AG09309 (cell line): ENCODE measurements at places on chromosomes 5 and 9.

DNA sequence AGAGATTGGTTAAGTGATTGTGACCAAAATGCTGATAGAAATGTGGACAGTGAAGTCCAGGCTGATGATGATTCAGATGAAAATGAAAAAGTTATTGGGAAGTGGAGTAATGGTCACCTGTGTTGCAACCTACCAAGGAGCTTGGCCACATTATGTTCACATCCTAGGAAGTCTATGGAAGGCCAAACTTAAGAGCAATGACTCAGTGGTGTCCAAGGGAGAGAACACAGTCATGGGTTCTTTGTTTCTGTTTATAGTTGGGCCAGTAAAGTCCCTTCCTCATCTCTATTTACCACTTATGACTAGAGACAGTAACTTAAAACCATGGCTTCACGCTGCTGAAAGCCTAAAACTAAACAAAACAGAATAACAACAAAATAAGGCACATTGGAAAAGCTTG, 555.3 kb upstream of the DAB2 start:
- DNase-seq: no peak

- no peak for DNase-seq
Measured at GRCh38 chr9:16196206-16196605, 643.4 kb downstream of the CCDC171 start.

GRCh38 chr9:129245276-129245675, 67.2 kb upstream of the IER5L start:
- no peak for DNase-seq

DNA sequence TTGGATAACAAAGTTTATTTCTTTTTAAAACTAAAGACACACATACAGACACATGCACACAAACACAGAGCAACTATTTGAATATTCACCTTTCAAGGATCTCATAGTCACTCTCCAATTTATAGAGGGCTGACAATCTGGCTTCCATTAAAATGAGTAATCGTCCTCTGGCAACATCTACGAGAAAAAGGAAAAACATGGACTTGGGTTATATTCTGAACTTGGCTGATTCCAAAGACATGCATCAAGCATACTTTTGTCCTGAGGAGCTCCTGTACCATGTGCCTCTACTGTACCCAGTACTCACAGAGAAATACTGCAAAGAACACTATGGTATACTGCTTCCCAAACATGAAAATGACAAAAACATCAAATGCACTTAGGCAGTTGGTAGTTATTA, 15.4 kb downstream of the IARS1 start:
- peak; percentile 52 for DNase-seq

DNA sequence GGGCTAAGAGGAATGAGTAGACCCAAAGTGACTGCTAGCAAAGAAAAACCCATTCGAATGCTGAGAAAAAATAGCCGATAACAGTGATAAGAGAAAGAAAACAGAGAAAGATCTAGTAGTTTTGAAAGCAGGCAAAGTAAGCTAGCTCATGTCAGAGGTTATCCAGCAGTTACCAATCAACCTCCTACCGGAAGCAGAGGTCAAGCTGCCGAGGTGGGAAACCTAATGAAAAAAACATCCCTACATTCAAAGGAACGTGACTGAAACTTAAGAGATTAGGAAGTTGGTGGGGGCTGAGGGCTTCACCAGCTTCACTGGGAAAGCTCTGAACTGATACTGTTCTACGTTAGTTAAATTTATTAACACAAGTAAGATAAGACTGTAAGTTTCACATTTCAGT, 32.6 kb downstream of the SSBP2 start:
- no peak for DNase-seq

DNA sequence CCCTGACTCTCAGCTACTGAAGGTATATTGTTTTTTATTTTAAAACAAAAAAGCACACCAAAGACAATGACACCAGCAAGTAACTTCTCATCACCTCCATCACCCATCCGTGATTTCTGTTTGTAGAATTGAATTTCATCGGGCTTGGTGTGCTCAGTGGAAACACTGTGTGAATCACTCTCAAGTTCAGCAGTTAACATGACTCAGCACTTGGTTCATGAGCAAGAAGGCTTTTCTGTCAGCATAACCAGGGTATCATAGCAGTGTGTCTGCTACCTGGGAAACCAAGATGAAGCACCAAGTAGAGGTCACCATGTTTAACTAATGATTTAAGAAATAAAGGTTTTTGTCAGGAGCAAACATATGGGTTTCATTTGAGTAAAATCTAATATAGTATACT, 123.7 kb downstream of the INSYN2B start:
- DNase-seq: peak; percentile 83

- DNase-seq: no peak
Measured at GRCh38 chr5:16559702-16560101, 57.1 kb downstream of the RETREG1 start.

GRCh38 chr9:127878652-127879390, 1.3 kb upstream of the AK1 start:
- DNase-seq: no peak
